Central memory CD8-positive, alpha-beta T cell (primary cell): ENCODE measurements at places on chromosomes 12 and 14.

GRCh38 chr12:10863512-10864218 lies 14.4 kb upstream of the PRR4 start:
- no peak for DNase-seq

DNA sequence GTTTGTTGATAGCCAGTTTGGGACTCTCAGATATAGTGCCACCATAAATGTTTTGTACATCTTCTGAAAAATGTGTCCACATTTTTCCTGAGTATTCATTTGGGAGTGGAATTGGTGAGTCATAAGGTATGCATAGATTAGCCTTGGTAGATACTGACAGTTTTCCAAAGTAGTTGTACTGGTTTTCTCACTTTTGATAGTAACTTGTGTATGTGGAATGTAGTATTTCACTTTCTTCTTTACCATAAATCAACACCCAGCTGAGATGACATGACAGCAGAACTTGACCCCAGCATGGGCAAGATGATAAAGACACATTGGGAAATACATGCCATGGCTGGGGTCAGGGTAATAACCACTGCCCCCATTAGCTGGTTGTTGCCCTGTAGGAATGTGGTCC lies 5.4 kb downstream of the FBXW8 start:
- DNase-seq: no peak

DNA sequence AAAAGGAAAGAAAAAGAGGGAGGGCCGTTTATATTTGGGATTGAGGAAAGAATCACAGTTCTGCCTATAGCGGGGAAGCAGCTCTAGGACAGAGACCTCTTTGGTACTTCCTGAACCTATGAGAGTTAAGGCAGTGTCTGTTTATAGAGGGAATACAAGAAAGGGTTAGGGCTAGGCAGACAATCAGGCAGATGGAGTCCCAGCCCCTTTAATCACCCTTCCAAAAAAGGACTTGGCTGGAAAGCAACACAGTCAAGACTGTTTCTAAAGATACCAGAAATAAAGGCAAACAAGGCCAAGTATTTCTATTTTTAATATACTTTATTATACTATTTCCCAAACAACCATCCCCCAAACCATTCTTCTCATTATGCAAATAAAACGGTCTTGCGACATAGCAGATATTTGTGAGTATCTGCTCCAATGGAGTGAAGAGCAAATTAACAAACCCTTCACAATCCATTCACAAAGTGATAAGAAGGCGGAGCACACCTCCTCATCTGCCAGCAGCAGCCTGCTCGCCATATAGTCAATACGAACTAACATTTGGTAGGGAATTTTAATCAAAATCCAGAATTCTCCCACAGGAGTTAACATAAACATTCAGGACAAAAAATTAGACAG lies 697 bp upstream of the GRIP1 start:
- no peak for DNase-seq

DNA sequence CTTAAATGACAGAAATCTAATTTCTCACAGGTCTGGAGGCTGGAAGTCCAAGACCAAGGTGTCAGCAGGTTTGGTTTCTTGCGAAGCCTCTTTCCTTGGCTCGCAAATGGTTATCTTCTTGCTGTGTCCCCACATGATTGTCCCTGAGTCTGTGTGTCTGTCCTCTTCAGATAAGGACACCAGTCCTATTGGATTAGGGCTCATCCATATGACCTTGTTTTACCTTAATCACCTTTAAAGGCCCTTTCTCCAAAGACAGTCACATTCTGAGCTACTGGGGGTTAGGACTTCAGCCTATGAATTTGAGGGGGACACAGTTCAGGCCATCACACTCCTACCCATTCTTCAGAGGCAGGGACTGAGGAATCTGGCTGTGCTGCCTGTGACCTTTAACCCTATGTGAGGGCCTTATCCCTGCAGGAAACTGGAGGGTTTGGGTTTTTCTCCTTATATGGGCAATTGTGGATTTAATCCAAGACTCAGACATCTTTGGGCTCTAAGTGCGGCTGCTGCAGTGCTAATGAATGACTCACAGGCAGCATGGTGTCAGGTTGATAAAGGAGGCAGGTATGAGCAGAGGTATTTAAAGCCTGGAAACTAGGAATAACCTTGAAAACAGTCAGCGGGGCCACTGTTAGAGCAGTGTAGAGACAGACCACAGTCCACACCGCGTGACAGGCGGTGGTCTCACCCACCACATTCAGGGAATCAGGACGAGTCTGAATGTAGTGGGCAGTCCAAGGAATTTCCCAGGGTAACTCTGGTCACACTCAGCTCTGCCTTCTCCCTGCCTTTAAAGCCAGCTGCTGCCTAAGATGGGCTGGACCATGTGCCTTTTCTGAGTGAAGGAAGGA lies 10.2 kb downstream of the TPCN1 start:
- DNase-seq: no peak

- DNase-seq: no peak
Measured at GRCh38 chr12:87518481-87518880, 510.7 kb downstream of the C12orf50 start.

GRCh38 chr12:101074940-101075680 lies 134.9 kb downstream of the SLC5A8 start:
- DNase-seq: no peak

DNA sequence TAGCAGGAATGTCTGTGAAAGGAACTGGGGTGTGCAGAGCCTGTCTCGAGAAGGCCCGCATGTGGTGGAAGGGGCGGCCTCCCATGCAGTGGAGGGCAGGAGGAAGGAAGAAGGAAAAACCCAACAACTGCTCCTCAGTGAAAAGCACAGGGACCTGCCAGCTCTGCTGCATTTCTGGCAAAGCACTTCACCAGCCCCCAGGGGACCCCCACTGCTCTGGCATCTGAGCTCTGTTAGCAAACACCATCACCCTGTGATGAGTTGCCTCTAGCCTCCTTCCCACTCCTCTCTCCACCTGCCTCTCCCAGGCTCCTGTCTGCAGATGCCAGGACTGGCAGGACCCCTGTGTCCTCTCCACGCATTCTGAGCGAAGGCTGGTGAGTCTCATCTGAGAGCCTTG lies 69.0 kb upstream of the DDX11 start:
- DNase-seq: no peak

DNA sequence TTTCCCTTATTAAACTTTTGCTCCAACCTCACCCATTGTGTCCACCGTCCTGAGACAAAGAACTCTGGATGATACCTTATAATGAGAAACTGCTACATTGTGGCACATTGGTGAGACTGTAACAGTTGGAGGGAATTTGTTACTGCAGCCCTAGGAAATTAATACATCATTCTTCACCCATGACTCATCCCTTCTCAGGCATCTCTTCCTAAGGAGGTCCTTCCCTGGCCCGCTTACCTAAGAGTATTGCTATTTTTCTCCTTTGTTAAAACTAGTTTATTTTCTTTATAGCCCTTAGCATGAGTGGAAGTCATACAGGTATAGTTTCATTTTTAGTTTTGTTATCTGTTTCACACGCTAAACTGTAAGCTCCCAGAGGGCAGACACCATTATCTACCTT lies 87.1 kb downstream of the TMEM260 start:
- no peak for DNase-seq

DNA sequence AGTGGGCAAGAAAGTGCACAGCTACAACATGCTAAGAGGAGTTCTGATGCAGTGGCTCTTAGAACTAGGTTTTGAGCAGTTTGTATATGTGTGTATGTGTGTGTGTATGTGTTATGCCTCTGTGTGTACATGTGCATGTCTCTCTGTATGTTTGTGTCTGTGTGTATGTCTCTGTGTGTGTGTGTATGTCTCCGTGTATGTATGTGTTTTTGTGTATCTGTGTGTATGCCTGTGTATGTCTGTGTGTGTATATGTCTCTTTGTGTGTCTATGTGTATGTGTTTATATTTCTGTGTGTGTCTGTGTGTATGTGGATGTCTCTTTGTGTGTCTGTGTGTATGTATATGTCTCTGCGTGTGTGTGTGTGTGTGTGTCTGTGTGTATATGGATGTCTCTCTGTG lies 139.6 kb downstream of the C12orf75 start:
- no peak for DNase-seq

DNA sequence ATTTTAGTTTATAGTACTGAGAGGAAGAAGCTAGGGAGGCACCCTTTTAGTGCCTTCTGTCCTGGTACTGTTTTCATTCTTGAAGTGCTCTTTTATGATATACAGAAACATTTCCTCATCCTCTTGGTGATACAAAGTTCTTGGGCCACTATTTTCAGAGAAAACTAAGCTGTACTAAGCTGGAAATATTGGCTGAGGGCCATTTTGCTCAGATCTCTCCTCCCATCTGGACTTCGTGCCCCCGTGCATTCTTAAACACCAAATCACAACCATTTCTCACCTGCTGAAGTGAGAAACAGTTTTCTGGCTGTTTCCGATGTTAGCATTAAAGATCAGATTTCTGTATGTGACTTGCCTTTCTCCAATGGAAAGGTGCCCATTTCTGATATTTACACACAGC lies 158.9 kb downstream of the FBXL14 start:
- DNase-seq: no peak

- DNase-seq: no peak
Measured at GRCh38 chr14:91089958-91090535, 23.8 kb upstream of the DGLUCY start.

- no peak for DNase-seq
Measured at GRCh38 chr12:10623131-10623530, 9.7 kb upstream of the MAGOHB start.

- DNase-seq: no peak
Measured at GRCh38 chr12:89087149-89087825, 265.0 kb downstream of the DUSP6 start.
